ENCODE measurements at places on chromosomes 4 and X.

DNA sequence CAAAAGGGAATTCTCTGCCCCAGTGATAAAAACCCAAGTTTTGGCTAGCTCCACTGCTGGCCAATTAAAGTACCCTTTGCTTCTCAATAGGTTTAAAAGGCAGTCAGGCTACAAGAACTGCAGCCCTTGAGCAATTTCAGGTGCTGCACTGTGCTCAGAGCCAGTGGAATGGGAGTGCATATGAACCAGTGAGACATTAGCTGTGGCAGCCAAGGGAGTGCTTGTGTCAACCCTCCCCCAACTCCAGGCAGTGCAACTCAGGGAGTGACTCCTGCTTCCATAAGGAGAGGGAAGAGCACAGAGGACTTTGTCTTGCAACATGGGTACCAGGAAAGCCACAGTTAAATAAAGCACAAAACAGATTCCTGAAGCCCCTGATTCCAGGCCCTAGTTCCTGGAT lies 61.6 kb upstream of the VAMP7 start:
- DNase-seq: no peak

- DNase-seq: no peak
Measured at GRCh38 chr4:98524230-98524629, 134.2 kb downstream of the TSPAN5 start.

GRCh38 chr4:101232074-101232776 lies 115.1 kb downstream of the PPP3CA start:
- DNase-seq: peak; percentile 76

DNA sequence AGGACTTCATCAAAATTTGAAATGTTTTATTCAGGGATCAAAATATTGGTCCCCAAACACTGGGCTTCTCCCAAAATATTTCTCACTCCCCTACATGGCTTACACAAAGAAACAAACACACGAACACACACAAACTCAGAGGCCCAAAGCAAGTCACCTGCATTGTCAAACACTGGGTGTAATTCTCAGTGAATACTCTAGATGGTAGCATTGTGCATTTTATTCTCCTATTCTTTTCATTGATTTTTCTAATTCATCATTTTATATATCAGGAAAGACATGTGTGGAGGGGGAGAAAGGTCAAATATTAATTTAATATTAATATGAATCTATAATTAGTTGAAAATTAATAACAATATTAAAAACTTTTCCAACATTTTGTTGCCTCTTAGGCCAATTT lies 72.3 kb upstream of the TNMD start:
- peak; percentile 18 for DNase-seq

All from common myeloid progenitor, CD34-positive (primary cell).